Kidney epithelial cell (primary cell): ENCODE measurements at places on chromosomes 6 and 20. TPM values are rescaled to one million over a fixed set of nuclear protein-coding genes. Genes with fewer than 3 reads are reported as not detected.

DNA sequence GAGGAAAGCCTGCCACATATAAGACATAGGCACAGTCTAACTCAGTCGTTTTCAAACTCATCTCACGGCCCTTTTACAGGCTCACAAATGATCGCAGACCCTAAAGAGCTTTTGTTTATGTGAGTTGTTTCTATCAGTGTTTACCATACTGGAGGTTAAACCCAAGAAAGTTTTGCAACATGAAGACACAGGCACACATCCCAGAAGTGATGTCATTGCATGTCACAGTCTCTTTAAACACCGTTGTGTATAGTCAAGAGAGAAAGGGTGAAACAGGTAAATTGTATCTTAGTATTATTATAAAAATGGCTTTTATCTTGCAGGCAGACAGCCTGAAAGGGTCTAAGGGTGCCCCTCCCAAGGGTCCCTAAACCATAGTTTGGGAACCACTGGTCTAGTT is 96.7 kb downstream of the BACH2 start:
- DNase-seq = no peak

- DNase-seq = no peak
These were observed 15.4 kb downstream of the RPS6KA2 start for GRCh38 chr6:166611631-166612030.

- DNase-seq = no peak
These were observed 7.2 kb downstream of the CCR6 start for GRCh38 chr6:167130008-167130677.

Gene ERVFRD-1
- total RNA-seq = not detected in 2 replicates

DNA sequence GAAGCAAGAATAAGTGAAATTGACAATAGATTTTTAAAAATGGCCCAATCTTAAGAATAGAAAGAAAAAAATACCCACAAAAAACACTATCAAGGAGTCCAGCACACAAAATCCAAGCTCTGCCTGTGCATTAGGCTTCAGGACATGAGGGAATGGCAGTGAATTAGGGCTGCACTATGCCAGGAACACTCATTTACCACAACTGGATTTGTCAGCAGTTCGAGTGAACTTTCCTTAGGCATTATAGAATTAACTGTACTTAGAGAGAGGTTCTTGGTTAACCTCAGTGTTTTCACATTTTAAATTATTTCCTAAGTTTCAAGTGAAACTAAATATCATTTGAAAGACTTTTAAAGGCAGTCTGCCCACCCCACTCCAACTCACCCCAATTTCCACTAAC is 34.8 kb downstream of the SLC22A3 start:
- no peak for DNase-seq

- no peak for DNase-seq
These were observed 169.7 kb downstream of the MYLK4 start for GRCh38 chr6:2581011-2581410.

- no peak for DNase-seq
These were observed 17.7 kb downstream of the CLIC5 start for GRCh38 chr6:45997875-45998506.

DNA sequence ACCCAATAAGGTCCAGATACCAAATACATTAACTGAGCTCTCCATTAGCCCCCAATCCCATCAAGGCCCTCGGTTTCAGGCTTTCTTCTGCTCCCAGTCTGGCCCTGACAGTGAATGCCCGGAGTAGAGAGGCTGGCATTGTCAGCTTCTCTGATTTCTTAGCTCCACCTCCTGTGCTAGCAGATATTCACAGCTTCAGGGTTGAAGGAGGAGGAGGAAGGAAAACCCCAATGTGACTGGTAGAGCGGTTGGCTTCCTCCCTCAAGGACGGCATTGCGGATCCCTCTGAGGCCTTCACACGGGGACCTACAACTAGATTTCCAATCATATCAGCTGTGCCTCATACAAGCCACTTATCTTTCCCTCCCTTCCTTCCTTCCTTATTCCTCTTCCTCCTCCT is 164.1 kb upstream of the SYNDIG1 start:
- DNase-seq = no peak

Gene RNF182
- total RNA-seq = 7.6 and 8.1 TPM in 2 replicates

DNA sequence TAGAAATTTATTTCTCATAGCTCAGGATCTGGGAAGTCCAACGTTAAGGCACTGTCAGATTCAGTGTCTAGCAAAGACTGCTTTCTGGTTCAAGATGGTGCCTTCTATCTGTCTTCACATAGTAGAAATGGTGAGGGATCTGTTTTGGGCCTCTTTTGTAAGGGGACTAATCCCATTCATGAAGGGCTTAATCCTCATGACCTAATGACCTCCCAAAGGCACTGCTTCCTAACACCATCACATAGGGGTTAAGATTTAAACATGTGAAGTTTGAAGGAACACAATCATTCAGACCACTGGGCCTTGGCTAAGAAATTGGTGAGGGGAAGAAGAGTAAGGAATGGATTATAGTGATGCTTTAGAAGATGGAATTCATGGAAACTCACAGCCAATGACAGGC is 237.6 kb downstream of the PACRG start:
- DNase-seq = no peak

- no peak for DNase-seq
These were observed 32.3 kb downstream of the IRF4 start for GRCh38 chr6:423799-424345.

DNA sequence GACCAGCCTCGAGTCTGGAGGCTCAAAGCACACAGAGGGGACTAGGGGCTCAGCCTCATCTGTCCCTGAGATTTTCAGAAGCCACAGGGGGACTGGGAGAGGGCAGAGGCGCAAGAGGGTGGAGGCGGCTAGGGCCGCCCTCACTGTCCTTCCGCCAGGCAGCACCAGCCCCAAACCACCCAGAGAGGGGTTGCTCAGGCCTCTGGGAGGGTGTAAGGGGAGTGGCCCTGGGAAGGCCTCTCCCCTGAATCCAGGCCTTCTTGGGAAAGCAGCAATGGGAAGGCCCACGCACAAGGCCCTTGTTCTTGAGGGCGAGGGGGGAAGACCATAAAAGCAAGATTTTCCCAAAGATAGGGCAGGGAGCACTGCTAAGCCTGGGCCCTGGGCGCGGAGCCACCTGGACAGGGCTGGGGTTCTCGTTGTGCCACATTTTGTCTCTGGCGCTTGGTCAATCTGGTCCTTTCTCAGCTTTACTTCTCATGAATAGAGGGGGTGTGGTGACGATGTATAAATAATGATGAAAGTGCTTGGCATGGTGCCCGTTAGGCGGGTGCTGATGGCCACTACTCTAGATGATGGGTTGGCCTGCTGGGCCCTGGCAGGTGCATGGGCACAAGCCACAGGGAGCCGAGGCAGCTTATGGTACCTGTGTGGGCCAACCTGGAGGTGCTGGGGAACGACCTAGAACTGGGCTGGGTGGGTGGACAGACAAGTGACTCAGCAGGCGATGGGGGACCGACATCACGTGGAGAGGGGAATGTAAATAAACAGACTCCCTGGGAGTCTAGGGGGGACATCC is 4.8 kb downstream of the SAMD10 start:
- DNase-seq = no peak

Gene TMEM170B
- 2.9 and 3.2 TPM in 2 replicates for total RNA-seq

GRCh38 chr6:139135578-139136545 is 982 bp downstream of the HECA start:
- no peak for DNase-seq

Gene THBS2
- total RNA-seq = 21.9 and 28.6 TPM in 2 replicates

Gene TRIM40
- total RNA-seq = not detected in 2 replicates

- no peak for DNase-seq
These were observed 91.0 kb downstream of the PLEKHG1 start for GRCh38 chr6:150690681-150691080.

Gene ZNF391
- 4.4 and 9.0 TPM in 2 replicates for total RNA-seq

Gene OLIG3
- not detected in 2 replicates for total RNA-seq

GRCh38 chr6:40599555-40599954 is 12.4 kb upstream of the LRFN2 start:
- DNase-seq = no peak

Gene STX11
- total RNA-seq = 4.1 and 4.3 TPM in 2 replicates

GRCh38 chr20:17520583-17520982 is 10.6 kb downstream of the BFSP1 start:
- no peak for DNase-seq

Gene TPD52L2
- 166 and 177 TPM in 2 replicates for total RNA-seq

DNA sequence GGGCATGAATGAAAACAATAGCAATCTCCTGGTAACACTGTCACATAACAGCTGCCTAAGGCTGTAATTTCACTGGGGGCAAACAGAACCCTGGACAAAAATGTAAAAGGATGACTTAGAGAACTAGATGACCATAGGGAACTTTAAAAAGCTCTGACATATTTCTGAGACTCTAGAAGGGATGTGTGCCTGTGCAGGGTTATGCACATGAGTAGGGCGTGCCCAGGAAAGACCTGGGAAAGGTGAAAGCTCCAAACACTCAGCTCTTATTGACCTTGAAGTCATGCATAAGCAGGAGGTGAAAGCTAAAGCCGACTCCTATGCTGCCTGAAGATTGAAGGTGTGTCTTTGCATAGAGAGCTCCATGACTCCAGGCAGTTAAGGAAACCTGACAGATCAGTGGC is 118.4 kb upstream of the BTBD3 start:
- no peak for DNase-seq

Gene SYCP2L
- total RNA-seq = 0.71 and 2.5 TPM in 2 replicates

Gene LPA
- not detected in 2 replicates for total RNA-seq

Gene AVP
- not detected in 2 replicates for total RNA-seq

DNA sequence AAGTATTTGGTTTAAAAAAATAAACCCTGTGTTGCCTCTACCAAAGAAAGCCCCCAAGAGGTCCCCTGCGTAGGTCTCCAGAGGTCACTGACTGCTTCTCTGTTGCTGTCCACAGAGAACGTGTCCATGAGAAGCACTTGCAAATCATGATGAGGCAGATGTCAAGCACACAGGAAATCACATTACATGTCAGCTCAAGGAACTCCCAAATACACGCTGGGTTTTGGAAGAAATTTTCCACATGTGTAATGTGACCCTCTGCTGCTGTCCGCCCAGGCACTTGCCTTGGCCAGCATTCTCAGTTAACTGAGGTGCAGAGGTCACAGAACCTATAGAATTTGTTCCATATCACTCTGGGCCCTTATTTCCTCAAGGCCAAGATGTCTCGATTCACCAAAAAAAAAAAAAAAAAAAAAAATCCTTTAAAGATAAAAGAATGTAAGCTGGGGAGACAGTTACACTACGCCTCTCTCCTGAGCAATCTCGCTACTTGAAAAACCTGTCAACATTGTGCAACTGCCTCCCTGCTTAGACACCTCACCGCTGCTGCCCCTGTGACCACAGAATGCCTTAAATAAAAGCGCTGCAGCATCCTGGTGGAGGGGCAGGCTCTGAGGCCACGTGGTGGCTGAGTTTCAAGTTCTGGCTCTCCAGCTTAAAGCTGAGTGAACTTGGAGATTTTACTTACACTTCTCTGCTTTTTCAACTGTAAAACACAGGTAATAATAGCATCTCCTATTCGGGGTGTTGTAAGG is 42.3 kb downstream of the SLC22A23 start:
- no peak for DNase-seq

DNA sequence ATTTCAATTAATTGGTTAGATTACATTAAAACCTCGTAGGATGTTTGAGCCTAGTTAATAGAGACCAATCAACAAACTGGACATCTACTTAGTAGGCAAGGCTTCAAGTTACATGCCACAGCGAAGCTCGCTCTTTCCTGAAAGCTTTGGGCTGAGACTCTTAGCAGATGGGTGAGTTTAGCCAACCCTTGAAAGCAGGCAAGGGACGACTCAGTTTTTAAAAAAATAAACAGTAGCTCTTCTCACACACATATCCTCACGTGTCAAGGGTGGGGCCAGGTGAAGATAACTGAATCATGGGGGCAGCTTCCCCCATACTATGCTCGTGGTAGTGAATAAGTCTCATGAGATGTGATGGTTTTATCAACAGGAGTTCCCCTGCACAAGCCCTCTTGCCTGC is 775 bp downstream of the MTFR2 start:
- no peak for DNase-seq

- no peak for DNase-seq
These were observed 31.5 kb upstream of the TGM2 start for GRCh38 chr20:38196592-38196991.

- DNase-seq = no peak
These were observed 19.1 kb upstream of the PGK2 start for GRCh38 chr6:49806145-49806544.

Gene TSPYL1
- 68.3 and 73.5 TPM in 2 replicates for total RNA-seq

DNA sequence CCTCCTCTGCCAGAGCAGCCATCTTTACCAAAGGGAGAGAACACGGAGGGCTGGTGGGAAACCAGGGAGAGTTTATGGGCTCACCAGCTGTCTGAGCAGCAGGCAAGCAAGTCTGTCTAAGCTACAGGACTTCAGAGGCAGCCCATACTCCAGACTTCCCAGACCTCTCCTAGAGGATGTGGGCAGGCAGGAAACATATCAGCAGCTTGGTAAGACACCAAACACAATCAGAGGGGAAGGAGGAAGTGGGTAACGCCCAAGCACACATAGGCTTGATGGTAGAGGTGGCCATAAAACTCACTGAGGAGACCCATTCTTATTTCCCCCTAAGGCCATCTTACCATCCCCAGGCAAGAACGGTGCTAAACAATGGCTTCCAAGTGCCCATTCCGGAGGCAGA is 143.1 kb upstream of the ARID1B start:
- DNase-seq = no peak

DNA sequence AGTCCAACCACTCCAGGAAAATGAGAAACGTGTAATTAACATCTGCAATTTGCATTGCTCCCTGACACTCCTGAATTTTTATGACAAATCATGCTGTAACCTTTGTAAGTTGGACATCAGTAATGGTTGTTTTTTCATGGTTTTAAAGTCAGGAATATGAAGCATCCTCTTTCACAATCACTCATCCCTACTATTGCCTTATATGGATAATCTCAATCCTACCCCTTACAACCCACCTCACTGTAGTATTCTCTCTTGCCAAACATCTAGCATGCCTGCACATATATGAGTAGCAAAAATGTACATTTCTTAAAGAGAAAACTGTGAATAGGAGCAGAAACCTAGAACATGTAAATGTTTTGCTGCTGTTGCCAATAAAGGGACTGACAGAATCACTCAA is 729.5 kb downstream of the KIF16B start:
- no peak for DNase-seq

Gene LGSN
- not detected in 2 replicates for total RNA-seq

Gene ULBP2
- total RNA-seq = 3.5 and 6.1 TPM in 2 replicates

DNA sequence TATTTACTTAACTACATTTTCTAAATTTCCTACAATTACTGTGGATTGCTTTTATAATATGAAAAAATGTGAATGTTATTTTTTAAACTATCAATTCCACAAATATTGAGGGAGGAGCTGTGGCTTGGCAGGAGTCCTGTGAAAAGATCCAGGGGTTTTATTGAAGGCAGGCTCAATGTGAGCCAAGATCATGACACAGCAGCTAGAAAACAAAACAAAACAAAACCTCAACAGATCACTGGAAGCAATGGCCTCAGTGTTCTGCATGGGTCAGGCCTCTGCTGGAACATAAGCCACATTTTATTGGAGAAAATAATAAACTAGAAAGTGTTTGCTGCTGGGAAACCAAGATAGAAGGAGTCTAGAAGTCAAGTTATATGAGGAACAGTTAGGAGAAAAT is 19.4 kb upstream of the RCAN2 start:
- DNase-seq = no peak
